Sigmoid colon (tissue), 7 donors: ENCODE measurements at places on chromosomes 12 and 14. TPM values are rescaled to one million over a fixed set of nuclear protein-coding genes. Genes with fewer than 3 reads are reported as not detected.

The CLEC9A gene
- not detected for total RNA-seq

- H3K4me3 ChIP-seq, result no peak overlapping the region
- no peaks in the 10 kb centered on the region for H3K4me1 ChIP-seq
- H3K36me3 ChIP-seq, result no peaks in the 10 kb centered on the region
- DNase-seq, result no peak
Measured at GRCh38 chr14:87233806-87234384, 759.1 kb downstream of the GALC start.

The ZDHHC22 gene
- 0.49 TPM for total RNA-seq

DNA sequence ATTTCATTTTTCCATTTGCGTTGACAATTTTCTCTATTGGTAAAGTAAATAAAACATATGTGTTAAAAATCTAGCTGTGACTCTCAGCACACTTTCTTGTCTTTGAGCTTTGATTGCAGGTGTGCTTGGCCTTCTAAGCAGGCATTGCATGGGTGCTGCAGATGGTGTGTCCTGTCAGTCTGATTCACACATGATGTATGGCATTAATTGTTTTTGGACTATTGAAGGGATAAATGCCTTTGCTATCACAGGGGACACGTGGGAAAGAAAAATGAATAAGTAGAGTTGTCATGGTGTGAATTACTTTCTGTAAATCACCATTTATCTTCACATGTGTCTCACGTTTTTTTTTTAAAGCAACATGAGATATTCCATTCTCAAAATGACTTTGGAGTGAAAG lies 211.3 kb upstream of the NAV3 start:
- H3K27ac ChIP-seq, result no peak overlapping the region
- no peaks in the 10 kb centered on the region for H3K4me1 ChIP-seq
- no peak for DNase-seq
- H3K36me3 ChIP-seq, result no peaks in the 10 kb centered on the region
- no peak overlapping the region for H3K4me3 ChIP-seq

DNA sequence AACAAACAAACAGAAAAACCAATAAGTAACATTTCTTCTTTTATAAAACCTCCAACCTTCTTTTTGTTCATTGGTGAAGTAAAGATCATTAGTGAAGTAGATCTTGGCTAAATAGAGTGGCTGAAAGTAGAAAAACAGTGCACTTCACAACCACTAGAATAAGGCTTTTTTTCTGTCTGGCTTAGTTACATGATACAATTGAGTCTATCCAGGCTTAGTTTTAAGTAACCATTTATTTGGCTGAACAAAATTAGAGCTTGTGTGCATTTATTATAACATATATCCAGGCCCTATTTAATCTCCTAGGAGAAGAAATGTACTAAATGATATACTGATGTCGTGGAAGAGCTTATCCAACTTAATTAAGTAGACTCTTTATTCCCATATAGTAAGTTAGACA lies 65.8 kb upstream of the STK38L start:
- H3K4me3 ChIP-seq, result no peak overlapping the region
- H3K4me1 ChIP-seq, result peaks cover 38% of the 10 kb centered on the region
- peak overlapping the region; percentile 84 for H3K27ac ChIP-seq
- H3K36me3 ChIP-seq, result no peaks in the 10 kb centered on the region
- H3K27me3 ChIP-seq, result no peaks in the 10 kb centered on the region
- no peak for DNase-seq

- no peak overlapping the region for H3K27ac ChIP-seq
- H3K27me3 ChIP-seq, result no peaks in the 10 kb centered on the region
- H3K4me3 ChIP-seq, result no peak overlapping the region
- DNase-seq, result no peak
- peaks cover under 1% of the 10 kb centered on the region for H3K4me1 ChIP-seq
Measured at GRCh38 chr12:63909746-63910145, 65.2 kb downstream of the SRGAP1 start.

GRCh38 chr12:6272300-6273204 lies 37.9 kb upstream of the PLEKHG6 start:
- H3K27ac ChIP-seq, result no peak overlapping the region
- no peak overlapping the region for H3K4me3 ChIP-seq
- DNase-seq, result peak; percentile 21
- H3K27me3 ChIP-seq, result no peaks in the 10 kb centered on the region
- H3K4me1 ChIP-seq, result peaks cover 14% of the 10 kb centered on the region

DNA sequence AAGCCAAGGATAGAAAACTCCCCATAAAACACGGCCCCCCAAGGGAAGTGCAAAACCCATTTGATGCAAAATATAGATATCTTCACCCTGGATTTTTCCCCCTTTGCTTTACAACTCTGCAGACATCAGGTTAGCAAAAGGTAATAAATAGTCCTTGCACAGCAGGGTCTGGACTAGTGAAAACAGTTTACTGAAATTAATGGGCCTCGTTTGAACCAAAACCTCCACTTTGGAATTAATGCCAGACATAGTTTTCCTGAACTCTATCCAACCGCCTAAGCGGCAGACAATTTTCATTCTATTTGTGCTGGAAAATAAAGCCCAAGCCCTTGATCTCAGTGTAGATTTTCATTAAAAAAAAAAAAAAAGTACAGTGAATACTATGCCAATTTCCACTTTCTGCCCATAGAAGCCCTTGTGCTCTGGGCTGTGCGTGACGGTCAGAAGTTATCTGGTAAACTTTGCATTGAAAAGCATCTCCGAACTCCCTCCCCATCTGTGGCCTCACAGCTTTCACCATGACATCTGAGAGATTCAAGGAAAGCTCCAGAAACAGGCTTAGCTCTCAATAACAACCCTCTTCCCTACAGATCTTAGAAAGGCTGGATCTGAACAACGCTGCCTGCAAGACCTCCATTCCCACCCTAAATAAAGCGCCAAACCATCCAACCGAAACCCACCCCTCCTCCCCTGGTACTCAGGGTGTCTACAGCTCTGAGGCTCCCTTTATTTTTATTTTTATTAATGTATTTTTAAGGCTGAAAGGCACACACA lies 11.0 kb upstream of the IRF2BPL start:
- peak overlapping the region; percentile 33 for H3K4me3 ChIP-seq
- peaks cover 86% of the 10 kb centered on the region for H3K4me1 ChIP-seq
- no peak for DNase-seq
- H3K27me3 ChIP-seq, result no peaks in the 10 kb centered on the region
- H3K36me3 ChIP-seq, result no peaks in the 10 kb centered on the region

The RNASE1 gene
- total RNA-seq, result 148 TPM

DNA sequence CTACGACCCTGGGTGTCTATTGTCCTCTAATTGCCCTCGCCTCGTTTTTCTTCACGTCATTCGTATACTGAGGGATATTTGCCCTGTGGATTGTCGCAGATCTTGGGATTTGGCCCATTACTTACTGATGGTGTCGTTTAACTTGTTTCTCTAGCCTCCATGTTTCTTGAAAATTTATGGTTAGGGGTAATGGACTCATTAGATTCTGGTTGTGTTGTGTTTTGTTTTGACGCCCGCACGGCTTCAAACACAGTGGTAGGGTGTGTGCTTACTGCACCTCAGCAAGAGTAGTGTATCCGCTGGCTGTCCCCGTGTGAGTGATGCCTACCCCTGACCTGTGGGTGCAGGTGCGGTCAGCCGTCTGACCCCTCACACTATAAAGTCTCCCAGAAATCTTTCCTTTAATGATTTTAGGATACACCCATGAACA lies 874 bp upstream of the RNU6-8 start:
- peak overlapping the region; percentile 68 for H3K4me3 ChIP-seq
- no peaks in the 10 kb centered on the region for H3K27me3 ChIP-seq
- peaks cover 12% of the 10 kb centered on the region for H3K4me1 ChIP-seq
- peak overlapping the region; percentile 87 for H3K27ac ChIP-seq

- H3K27ac ChIP-seq, result peak overlapping the region; percentile 96
- no peaks in the 10 kb centered on the region for H3K36me3 ChIP-seq
- DNase-seq, result peak; percentile 76
- peaks cover 28% of the 10 kb centered on the region for H3K4me1 ChIP-seq
Measured at GRCh38 chr12:119179335-119180021, 747 bp downstream of the HSPB8 start.

DNA sequence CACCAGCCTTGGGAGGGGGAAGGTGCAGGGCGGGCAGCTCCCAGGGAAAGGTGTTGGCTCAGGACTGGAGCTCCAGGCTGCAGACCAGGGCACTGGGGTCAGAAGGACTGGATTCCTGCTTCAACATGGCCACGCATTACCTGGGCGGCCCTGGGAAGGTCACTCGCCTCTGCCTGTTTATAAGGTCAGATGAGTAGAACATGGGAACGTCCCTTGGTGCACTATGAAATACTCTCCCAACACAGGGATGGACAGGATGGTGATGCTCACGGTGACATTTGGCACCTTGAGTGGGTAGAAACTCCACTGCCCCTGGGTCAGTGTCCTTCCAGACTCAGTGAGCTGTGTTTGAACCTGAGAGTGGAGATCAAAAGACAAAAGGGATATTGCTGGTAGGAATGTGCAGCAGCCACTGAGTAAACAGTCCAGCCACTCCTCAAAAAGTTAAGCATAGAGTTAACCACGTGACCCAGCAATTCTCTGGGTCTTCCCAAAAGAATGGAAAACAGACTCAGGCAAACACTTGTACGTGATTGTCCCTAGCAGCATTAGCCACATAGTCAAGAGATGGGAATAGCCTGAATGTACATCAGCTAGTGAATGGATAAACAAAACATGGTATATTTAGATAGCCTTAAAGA lies 9.1 kb upstream of the BDKRB2 start:
- H3K27me3 ChIP-seq, result no peaks in the 10 kb centered on the region
- DNase-seq, result no peak
- H3K4me1 ChIP-seq, result no peaks in the 10 kb centered on the region
- H3K36me3 ChIP-seq, result no peaks in the 10 kb centered on the region
- H3K27ac ChIP-seq, result no peak overlapping the region

The GDF3 gene
- not detected for total RNA-seq

DNA sequence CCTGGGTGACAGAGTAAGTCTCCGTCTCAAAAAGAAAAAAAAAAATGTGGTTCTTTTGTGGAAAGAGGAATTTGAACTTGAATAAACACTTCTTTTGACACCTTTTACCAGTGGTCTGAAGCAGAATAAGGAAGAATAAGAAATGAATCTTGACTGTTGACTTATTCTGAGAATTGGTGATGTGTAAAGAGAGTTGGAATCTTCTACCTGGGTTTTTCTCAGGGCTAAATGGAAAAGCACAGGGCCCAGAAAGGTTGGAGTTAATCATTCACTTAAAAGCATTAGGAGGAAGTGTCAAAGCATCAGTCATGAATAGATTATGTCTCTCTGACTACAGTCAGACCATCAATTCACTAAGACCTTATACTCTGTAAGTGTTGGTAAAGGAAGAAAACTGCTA lies 13.9 kb downstream of the PNMA1 start:
- no peak overlapping the region for H3K27ac ChIP-seq
- no peaks in the 10 kb centered on the region for H3K36me3 ChIP-seq
- H3K4me3 ChIP-seq, result no peak overlapping the region
- no peaks in the 10 kb centered on the region for H3K27me3 ChIP-seq
- DNase-seq, result no peak

- no peak overlapping the region for H3K27ac ChIP-seq
- H3K27me3 ChIP-seq, result peaks cover 11% of the 10 kb centered on the region
- peaks cover 4% of the 10 kb centered on the region for H3K4me1 ChIP-seq
- H3K36me3 ChIP-seq, result no peaks in the 10 kb centered on the region
Measured at GRCh38 chr14:93906341-93907329, 20.5 kb upstream of the FAM181A start.

GRCh38 chr12:120075034-120075616 lies 41.4 kb downstream of the RAB35 start:
- no peaks in the 10 kb centered on the region for H3K4me1 ChIP-seq
- H3K36me3 ChIP-seq, result no peaks in the 10 kb centered on the region
- DNase-seq, result no peak
- H3K27me3 ChIP-seq, result no peaks in the 10 kb centered on the region

GRCh38 chr12:111757361-111758119 lies 9.2 kb upstream of the ALDH2 start:
- H3K36me3 ChIP-seq, result peaks cover 27% of the 10 kb centered on the region
- H3K27ac ChIP-seq, result peak overlapping the region; percentile 51
- no peak overlapping the region for H3K4me3 ChIP-seq
- DNase-seq, result peak; percentile 72
- H3K27me3 ChIP-seq, result no peaks in the 10 kb centered on the region

The KRT8 gene
- 36.4 TPM for total RNA-seq

GRCh38 chr12:79650440-79650839 lies 40.3 kb downstream of the PAWR start:
- H3K4me1 ChIP-seq, result no peaks in the 10 kb centered on the region
- no peak overlapping the region for H3K4me3 ChIP-seq
- no peaks in the 10 kb centered on the region for H3K36me3 ChIP-seq
- no peak overlapping the region for H3K27ac ChIP-seq

The INHBC gene
- total RNA-seq, result not detected

The SNRPF gene
- total RNA-seq, result 3.0 TPM

DNA sequence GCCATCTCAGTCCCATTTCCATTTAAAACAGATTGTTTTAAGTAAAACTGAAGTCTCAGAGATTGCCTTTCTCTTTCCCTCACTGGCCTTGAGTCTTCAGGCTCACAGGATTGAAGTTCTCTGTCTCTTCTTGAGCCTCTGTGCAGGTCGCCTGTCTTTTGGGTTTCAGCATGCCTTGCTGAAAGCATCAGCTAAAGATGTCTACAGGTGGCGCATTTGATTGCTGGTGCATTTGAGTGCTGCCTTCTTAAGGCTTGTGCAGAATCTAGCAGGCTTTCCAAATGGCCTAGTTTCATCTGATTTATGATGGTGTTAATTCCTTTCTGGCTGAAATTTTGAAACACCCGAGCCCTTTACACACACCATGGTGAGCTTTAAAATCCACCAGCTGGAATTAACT lies 1062.2 kb upstream of the FBXO33 start:
- no peak overlapping the region for H3K4me3 ChIP-seq
- no peaks in the 10 kb centered on the region for H3K36me3 ChIP-seq

GRCh38 chr12:115457798-115458197 lies 773.8 kb upstream of the TBX3 start:
- DNase-seq, result no peak
- no peak overlapping the region for H3K27ac ChIP-seq
- H3K4me3 ChIP-seq, result no peak overlapping the region
- H3K27me3 ChIP-seq, result no peaks in the 10 kb centered on the region
- H3K4me1 ChIP-seq, result no peaks in the 10 kb centered on the region
- H3K36me3 ChIP-seq, result no peaks in the 10 kb centered on the region

- H3K4me1 ChIP-seq, result peaks cover 52% of the 10 kb centered on the region
- H3K36me3 ChIP-seq, result peaks cover 19% of the 10 kb centered on the region
- no peak for DNase-seq
Measured at GRCh38 chr12:53300187-53300586, 692 bp downstream of the MYG1 start.

DNA sequence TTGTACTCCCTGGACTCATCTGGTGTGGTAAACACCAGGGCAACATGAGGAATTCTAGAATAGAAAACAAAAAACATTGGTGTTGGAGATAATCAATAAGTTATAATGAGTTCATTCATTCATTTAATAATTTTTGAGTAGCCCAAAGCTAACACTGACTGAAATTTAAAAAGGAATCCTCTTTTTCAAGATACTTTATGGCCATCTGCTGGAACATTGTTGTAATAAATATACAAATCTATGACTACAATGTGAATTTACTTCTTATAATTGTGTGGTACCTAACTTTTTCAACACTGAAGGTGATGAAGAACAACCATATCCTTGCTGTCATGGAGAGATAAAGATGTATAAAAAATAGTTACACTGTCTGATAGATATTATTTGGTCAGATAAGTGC lies 687.3 kb upstream of the MIS18BP1 start:
- H3K27ac ChIP-seq, result no peak overlapping the region
- no peak overlapping the region for H3K4me3 ChIP-seq
- no peaks in the 10 kb centered on the region for H3K4me1 ChIP-seq
- H3K27me3 ChIP-seq, result no peaks in the 10 kb centered on the region
